Stomach (tissue), 19 donors: ENCODE measurements at places on chromosomes 7 and 10.

DNA sequence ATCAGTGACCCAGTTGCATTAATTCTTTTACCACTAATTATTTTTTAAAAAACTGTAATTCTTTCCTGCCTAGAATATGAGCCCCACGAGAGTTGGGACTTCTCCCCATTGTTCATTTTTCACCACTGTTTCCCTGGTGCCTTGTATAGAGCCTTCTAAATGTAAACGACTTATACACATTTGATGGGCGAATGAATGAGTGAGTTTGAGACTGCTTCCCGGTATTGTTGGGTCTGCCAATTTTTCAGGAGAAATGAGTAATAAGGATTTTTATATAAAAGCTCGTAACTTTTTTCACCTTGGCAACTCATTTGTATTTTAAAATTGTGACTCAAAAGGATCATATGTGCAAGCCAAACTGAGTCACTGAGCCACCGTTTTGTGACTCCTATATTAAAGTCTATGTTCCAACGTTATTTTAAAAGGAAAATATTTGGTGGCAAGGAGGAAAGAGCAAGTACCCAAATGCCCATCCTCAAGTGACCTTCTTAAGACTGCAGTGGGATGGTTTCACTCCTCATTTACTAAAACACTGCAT, 621.3 kb downstream of the KCNMA1 start:
- DNase-seq, result no peak

- peak; percentile 75 for DNase-seq
Observed at GRCh38 chr7:134605978-134606923, 40.4 kb upstream of the BPGM start.

- DNase-seq, result no peak
Observed at GRCh38 chr7:7274782-7275181, 92.4 kb downstream of the C1GALT1 start.

DNA sequence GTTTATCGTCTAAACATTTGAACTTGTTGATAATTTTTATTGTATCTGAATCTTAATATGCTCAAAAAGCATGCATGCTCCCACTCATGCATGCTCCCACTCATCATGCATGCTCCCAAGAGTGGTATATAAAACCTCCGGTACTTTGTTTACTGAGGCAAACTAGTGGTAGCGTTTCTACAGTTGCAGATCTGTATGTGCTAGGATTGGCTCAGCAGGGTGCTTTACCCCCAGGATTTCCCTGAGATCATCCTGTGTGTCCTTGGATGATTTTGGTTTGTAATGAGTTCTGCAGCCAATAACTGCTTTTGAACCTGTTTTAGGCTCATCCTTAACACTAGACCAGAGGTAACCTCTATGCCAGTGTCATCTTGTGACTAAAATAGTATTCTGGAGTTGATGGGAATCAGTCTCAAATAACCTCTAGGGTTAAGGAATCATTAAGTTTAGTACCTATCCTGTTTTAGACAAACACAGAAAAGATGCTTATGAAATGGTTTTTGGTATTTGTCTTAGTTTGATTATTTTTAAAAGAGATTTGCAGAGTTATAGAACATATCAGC, 40.4 kb downstream of the PHTF2 start:
- no peak for DNase-seq

DNA sequence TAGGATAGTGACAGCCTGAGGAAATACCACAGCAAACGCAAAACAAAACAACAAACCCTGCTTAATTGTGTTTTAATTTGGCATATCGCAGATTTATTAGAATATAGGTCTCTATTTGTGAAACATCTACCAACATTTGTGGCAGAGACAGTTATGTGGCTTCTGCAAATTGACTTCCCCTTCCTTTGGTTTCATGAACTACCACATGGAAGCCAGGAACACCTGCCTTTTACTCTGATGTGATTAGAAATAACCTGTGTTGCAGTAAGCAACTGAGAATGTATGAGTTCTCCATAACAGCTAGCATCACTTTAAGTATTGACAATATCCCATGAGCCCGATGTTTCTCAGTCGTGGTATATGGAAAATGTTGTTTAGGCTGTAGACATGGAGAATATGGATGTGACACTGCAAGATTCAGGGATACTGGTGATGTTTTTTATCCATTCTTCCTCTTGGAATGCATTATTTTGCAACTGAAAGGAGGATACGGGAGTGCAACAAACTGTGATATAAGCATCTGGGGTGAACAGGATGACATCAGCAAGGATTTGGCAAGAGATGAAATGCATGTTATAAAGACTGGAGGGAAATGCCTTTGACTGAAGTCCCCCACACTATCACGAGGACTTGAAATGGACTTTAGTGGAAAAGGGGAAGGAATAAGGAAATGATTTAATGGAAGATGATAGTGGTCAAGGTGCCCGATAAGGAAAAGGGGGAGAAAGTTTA, 95.9 kb downstream of the CUBN start:
- DNase-seq, result no peak

DNA sequence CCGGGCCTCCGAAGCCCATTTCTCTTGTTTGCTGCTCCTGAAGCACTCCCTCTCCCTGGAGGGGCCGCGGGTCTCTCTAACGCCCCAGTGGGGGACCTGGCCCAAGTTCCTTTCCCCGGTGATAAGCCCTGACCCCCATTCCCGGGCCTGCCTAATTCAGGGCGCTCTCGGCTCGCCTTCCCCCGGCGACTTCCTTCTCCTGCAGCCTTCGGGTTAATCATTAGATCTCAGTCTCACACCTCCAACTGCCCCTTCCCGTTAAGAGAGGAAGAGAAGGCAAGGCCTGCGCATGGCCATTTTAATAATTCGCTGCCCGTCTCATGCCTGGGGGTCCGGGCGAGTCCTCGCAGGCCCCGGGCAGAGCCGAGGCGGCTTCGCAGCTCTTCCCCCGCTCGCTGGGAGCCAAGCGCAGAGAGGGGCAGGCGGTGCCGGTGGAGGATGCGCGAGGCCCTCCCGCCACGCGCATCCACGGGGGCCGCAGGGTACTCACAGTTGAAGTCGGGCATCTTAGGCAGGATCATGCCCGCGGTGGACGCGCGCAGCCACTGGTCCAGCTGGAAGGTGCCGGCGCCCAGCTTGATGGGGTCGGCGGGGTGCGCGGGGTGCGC, 1.2 kb downstream of the MNX1 start:
- peak; percentile 80 for DNase-seq

DNA sequence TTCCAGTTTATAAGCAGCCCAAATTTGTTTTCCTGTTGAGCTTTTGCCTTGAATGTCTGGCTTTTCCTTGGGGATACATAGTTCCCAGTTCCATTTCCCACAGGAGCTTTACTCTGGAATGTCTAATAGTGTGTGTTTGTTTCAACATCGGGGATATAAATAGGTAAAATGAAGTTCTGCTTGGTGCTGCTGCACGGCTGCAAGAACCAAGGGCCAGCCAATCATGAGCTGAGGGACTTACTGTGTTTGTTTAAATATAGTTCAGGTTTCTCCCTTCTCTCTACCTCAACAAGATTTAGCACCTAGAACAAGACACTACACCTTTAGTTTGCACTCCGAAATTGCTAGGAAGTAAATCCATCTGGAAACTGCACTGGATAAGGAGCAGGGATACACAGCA, 43.9 kb downstream of the GRM8 start:
- no peak for DNase-seq

DNA sequence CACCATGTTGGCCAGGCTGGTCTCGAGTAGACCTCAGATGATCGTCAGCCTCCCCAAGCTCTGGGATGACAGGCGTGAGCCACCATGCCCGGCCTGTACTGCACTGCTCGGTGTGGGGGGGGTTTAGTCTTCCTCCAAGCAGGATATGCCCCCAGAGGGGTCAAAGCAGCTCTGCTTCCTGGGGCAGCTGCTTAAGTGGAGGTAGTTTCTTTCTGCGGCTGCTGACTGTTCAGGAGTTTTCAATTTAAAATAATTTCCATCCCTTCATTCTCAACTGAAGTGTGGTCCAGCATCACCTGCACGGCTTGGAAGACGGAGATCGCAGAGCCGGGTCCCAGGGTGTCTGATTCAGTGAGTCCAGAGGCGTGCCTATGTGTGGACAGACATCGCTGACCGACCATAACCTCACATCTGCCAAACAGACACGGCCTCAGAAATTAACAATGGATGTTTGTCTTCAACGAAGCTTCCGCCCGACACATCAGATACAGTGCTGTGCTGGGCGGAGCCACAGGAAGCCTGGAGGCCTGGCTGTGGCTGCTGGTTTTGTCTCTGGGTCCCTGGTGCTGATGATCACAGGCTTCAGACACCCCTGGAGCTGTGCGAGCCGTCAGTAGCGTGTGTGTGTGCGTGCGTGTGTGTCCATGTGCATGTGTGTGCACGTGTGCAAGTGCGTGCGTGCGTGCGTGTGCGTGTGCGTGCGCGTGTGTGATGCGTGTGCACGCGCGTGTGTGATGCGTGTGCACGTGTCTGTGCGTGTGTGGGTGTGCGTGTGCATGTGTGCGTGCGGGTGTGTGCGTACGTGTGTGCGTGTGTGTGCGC, 226.5 kb upstream of the PITRM1 start:
- peak; percentile 70 for DNase-seq

- no peak for DNase-seq
Observed at GRCh38 chr10:77416311-77417135, 221.1 kb downstream of the KCNMA1 start.
